ENCODE measurements at places on chromosomes 7 and 10.

- no peak for DNase-seq
Observed at GRCh38 chr10:79191951-79192676, 123.3 kb downstream of the ZMIZ1 start.

GRCh38 chr10:4260483-4261124, 475.6 kb upstream of the KLF6 start:
- DNase-seq, result no peak

DNA sequence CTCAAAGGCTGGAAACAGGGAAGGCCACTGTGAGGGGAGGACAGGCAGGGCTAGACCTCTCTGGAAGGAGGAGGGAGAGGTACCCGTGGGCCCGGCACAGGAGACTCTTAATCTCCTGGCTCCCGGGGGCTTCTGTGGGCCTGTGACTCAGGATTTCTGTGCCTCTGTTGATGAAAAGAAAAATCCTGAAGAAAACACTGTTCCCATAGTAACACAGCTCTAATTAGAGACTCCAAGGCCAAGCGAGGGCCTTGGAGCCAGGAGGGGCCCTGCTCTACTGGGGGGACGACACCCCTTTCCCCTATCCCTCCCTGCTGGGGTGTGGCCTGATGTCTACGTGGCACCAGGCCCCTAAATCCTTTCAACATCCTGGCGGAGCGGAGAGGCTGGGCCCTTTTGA, 174.1 kb upstream of the TNRC18 start:
- DNase-seq, result no peak

DNA sequence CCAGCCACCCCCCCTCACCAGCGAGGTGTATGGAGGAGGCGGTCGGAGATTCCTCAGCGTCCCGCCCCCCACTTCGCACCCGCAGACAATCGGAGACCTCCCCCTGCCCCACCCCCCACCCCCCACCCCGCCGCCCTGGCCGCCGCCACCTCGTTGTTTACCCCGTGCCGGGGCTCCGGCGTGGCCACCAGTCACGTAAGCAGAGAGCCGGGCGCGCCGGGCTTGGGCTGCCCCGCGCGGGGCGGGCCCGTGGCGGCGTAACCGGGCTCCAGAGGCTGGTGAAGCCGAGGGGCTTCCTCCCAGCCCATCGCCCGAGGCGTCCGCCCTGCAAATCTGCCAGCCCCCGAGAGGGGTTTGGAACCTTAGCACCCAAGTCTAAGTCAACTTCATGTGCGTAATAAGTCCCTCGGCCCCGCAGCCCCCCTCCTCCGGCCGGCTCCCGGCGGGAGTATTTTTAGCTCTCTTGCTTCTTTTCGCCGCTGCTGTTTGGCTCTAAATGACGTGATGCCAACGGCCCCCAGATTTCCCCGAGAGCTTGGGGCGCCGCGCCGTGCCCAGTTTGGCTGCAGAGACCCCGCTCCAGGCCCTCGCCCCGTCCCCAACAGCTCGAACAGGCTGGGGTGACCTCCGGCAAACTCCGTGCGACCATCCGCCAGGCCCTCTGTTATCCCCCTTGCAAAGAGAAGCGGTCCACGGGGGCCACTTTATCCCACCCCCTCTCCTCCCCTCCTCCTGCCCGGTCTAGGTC, 2.7 kb downstream of the MXI1 start:
- DNase-seq, result no peak

- DNase-seq, result no peak
Observed at GRCh38 chr10:92997620-92998019, 63.0 kb upstream of the CYP26C1 start.

DNA sequence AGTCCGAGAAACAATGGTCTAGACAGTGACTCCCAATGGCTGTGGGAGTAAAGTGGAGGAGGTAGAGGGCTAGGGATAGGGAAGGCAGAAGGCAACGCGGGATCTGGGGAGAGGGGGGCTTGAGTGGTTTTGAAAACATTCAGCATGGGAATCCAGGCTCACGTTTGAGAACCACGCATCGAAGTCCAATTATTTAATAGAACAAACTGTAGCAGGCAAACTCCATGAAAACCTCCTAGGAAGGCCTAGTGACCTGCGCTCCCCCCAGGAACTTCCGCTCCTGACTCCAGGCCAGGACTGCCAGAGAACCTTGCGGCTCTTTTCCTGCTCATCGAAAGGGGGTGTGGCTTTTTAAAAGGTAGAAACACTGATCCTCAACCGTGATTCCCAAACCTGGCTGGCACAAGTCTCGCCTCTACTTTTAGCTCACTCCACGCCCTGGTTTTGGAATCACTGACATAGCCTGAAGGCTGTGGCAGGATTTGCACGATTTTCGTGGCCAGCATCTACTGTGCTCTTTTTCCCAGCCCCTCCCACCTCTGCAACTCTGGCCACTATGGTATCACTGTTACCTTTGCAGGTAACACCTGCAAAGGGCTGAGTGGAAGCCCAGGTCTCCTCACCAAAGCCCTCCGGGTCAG, 43.4 kb downstream of the MYOF start:
- peak; percentile 82 for DNase-seq

DNA sequence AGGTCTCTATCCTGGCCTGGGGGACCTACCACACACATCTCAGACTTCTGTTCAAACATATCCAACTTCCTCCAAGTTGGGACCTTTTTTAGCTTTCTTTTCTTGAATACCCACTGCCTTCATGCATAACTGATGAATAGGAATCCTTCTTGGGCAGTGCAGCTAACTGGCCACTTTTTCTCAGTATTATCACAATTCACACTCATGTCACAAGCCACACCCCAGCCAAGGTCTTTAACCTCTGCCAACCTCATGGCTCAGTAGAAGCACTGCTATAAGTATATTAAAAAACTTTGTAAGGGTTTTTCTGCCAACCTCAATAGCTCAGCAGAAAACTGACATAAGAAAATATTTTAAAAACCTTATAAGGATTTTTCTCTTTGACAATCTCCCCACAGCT, 44.5 kb downstream of the HHEX start:
- DNase-seq, result no peak

DNA sequence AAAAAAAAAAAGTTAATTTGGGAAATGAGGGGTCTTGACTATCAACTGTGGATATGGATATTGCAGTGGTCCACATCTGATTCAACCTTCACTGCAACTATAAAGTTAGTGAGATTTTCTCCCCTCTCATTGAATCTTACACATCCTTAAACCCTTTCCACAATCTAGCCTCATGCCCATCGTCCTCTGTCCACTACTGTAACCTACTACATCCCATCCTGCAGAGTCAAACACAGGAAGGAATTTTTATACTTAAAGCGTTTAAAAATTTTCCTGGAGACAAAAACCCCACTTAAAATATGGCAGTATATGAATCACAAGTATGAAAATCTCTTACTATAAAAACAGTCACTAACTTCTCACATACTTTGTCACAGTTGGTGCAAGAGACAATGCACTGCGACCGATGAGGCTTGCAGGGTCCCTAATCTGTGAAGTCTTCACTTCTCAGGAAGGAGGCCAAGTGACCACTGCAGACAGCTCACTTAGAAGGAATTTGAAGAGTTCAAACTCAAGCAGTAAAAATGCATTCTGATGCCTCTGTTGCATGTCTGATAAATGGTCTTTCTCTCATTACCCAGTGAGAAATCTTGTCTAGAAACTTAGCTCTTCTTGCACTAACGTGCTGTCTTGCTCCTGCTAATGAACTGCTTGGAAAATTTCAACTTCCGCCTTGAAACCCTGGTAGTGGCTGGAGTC, 50.3 kb upstream of the ST8SIA6 start:
- DNase-seq, result no peak

DNA sequence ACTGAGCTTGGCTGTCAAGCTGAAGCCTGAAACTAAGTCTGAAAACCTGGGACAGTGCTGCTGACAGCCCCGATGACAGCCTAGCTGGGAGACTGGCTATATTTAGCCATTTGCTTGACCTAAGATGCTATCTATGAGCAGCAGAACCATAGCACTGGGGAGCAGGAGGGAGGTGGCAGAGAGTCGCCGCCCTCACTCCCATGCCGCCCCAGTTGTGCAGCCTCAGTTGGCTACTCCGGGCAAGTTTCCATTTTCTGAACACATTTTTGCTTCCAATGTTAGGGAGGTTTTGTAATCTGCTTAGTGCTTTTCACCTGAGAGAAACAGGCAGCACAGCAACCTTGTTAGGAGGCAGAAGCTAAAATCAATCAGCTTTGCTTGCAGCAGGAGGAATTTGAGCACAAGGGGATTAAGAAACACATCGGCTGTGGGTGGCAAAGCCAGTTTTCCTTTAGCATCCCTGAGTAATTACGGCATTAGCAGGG, 20.4 kb upstream of the C10orf71 start:
- no peak for DNase-seq

- DNase-seq, result no peak
Observed at GRCh38 chr7:148584154-148584827, 6.3 kb upstream of the C7orf33 start.

- no peak for DNase-seq
Observed at GRCh38 chr7:46576950-46577349, 655.9 kb upstream of the IGFBP3 start.

- no peak for DNase-seq
Observed at GRCh38 chr7:69898189-69898588, 299.9 kb downstream of the AUTS2 start.

- no peak for DNase-seq
Observed at GRCh38 chr7:76054123-76055120, 6.5 kb downstream of the MDH2 start.

DNA sequence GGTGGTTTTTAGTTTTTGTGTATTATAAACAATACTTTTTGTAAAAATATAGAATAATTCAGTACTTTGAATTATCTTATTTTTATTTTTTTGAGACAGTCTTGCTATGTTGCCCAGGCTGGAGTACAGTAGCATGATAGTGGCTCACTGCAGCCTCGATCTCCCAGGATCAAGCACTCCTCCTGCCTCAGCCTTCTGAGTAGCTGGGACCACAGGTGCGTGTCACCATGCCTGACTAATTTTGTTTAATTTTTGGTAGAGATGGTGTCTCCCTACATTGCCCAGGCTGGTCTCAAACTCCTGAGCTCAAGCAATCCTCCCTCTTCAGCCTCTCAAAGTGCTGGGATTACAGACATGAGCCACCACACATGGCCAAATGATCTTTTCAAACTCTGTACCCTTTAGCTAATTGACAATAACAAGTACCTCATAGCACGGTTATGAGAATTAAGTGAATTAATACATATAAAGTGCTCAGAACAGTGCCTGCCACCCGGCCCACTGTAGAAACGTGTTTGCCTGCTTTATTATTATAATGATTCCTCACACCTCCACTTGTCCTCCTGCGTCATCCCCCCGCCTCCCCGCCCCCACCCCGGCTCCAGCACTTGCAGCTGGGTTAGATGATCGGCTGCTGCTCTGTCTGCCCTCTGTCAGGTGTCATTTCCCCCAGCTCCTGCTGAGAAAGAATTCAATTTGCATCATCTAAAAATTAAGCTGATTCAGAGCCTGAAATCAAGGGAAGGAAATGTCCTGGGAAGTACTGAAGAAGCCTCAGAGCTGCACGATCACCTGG, 53.6 kb upstream of the NRF1 start:
- no peak for DNase-seq

DNA sequence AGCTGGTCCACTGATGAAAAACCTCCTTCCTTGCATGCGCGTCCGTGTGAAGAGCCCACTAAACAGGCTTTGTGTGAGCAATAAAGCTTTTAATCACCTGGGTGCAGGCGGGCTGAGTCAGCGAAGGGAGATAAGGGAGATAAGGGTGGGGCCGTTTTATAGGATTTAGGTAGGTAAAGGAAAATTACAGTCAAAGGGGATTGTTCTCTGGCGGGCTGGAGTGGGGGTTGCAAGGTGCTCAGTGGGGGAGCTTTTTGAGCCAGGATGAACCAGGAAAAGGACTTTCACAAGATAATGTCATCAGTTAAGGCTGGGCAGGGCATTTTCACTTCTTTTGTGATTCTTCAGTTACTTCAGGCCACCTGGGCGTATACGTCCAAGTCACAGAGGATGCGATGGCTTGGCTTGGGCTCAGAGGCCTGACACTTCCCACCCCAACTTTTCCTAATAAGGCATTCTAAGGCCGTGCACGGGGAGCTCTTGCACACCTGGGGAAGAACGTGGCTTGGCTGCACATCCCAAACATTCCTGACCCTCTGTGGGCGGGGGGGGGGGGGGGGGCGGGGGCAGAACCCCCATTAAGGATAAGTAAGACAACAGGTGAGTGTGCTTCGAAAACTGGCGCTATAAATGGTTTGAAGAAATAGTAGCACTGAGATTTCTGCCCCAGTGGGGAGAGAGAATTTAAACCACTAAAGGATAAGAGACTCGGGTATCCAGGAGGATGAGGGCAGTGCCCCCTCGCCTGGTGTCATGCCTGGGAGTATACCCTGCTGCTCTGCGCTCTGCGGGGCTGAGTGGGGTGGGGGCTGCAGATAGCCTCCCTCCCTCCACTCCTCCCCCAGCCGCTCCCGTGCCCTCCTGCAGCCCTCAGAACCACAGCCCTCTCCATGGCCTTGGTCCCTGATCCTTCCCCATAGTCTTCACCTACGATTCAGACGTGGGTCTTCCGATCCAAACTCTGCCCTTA, 217.6 kb downstream of the MLLT10 start:
- DNase-seq, result no peak

DNA sequence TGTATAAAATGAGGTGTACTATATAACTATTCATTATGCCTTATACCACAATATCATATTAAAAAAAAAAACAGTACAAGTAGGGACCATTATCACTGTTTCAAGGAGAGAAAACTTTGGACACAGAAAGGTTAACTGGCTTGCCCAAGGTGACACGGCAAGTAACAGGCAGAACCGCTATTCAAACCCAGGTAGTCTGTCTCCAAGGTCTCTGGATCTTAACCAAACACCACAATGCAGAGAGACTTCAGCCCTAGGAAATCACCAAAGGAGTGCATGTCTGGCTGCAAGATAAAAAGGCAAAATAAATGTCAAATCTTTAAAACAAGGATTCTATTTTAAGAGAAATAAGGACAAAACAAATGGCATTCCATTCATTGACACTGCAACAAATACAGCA, 56.3 kb downstream of the CADPS2 start:
- no peak for DNase-seq

GRCh38 chr7:333393-333764, 43.4 kb downstream of the FOXL3 start:
- DNase-seq, result peak; percentile 46

DNA sequence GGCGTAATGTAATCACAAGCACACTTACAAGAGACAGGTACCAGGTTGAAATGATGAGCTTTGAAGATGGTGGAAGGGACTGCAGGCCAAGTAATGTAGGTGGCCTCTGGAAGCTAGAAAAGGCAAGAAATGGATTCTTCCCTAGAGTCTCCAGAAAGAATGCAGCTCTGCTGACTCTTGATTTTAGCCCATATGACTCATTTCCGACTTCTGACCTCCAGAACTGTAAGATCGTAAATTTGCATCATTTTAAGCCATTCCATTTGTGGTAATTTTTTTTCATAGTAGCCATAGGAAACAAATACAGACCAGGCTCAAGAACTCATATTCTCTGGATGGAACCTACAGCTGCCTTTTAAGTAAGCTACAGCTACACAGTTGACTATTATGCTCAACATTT, 315.5 kb downstream of the MAGI2 start:
- DNase-seq, result no peak

- no peak for DNase-seq
Observed at GRCh38 chr7:116569737-116570136, 44.9 kb downstream of the CAV1 start.

DNA sequence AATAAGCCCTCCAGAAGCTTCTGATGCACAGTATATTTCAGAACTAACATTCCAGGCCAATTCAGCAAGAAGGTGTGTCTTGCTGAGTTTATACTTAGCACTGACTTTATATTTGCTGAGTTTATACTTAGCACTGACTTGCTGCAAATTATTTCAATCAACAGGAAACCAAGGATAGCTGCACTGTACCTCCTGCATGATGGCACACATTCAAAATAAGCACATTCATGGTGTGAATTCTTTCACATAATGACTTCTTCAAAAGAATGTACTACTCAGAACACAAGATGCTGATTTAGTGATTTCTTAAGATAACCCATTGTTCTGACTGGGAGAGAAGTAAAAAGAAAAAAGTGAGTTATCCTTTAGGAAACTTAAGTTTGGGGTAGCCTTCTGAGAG, 52.0 kb downstream of the JAZF1 start:
- no peak for DNase-seq
